ENCODE measurements at places on chromosomes 7 and 10.

DNA sequence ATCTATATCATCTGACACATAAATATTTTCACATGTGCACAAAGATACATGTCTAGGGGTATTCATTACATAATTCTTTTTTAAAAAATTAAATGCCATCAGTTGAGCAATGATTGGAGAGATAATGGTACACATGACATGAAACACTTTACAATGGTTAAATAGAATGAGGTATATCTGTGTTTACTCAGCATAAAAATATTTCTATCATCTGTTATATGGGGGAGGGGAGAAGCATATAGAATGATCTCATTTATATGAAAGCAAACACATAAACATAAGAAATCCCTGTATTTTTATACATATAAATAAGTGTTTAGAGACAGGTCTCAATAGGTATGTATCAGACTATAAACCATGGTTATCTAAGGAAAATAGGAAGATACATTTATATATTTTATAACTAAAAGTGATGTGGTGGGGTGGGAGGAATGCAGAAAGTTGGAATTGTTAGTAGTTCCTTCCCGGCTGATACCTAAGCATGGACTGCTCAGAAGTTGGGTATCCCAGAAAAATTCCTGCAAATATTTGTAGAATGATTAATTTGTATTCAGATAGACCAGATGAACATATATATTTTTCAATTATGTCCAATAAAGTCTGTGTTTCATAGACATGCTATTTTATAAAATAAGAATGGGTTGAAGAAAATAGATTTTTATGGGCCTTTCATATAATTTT is 75.1 kb downstream of the SHOC2 start:
- no peak for DNase-seq

- DNase-seq: no peak
Measured at GRCh38 chr7:94313926-94314325, 80.8 kb upstream of the COL1A2 start.

- DNase-seq: no peak
Measured at GRCh38 chr7:137618748-137619147, 228.0 kb downstream of the DGKI start.

GRCh38 chr10:129416956-129417765 is 49.9 kb upstream of the MGMT start:
- DNase-seq: no peak

DNA sequence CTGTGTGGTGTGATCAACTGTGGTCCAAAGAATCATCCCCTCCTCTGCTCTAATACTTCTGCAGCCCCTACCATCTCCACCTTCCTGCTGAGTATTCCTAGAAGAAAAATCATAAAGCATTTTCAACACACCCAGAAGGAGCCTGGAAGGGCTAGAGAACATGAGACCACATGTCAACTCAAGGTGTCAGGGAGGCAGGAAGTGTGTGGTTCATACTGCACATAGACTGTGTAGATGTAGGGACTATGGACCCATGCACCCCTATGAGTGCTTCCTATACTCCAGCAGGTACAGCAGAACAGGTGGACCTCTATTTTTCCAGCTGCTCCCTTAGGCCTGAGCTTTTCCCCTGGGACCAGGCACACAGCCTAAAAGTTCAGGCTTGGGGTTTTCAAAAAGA is 2.6 kb upstream of the ZNF746 start:
- no peak for DNase-seq

DNA sequence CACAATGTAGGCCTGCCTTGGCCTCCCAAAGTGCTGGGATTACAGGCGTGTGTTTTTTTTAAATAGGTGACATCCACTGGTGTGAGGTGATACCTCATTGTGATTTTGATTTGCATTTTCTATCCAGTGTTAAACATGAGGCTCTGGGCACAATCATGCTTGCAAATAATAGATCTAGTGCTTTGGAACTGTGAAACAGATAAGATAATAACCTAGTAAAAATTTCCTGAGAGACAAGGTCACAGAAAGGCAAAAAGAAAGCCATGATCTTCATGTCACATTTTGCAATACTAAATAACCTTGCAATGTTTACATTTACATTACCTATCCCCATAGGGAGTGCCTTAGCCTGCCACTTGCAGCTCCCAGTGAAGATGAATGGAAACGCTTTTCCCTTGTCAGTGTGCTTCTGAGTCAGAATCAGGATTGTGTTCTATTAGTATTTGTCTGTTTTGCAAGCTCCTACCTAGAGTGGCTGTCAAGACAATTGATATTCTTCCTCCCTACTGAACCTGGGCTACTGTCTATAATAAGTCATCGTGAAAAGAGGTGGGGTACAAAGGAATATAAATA is 256.5 kb downstream of the PHTF2 start:
- no peak for DNase-seq

DNA sequence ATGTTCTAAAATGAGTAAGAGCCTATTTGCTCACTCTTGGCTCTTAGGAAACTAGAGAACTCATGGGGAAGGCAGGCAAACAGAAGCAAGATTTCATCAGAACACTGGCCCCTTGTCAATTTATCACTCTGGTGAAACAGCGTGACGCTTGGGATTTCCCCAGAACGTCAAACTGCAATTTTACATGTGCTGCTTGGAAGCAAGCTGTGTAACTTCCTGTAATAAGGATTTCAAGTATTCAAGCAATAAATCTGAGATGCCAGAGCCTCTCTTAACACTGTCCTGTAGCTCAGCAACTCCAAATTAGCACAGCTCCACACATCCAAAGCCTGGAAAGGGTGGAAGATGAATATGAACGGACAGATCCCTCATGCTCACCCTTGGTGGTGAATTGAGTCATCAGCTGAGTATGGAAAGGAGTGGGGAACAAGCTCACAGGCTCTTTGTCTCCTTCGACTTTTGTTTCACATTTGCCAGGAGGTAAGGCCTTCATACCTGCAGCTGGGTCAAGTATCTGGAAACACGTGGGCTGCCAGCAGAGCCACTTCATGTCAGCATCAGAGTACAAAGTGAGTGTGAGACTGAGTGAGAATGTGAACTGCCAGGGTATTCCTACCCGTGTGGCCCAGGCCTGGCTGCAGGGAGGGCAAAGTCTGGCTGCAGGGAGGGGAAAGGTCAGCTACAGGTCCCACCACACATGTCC is 140.4 kb upstream of the NAMPT start:
- DNase-seq: peak; percentile 22

DNA sequence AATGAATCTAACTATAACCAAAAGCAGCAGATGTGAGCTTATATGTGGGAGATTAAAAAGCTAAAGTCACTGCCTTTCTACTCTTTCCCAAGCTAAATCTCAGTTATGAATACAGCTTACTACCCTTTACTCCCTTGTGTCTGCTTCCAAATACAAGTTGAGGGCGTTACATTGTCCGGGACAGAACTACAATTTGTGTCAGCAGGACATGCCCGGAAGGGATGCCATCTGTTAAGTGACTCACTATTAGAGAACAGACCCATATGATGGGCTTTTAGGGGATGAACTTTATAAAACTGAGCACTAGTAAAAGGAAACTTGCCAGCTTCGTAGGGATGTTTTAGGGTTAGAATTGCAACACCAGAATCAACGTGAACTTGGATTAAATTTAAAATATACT is 299.7 kb upstream of the CSTF2T start:
- no peak for DNase-seq

DNA sequence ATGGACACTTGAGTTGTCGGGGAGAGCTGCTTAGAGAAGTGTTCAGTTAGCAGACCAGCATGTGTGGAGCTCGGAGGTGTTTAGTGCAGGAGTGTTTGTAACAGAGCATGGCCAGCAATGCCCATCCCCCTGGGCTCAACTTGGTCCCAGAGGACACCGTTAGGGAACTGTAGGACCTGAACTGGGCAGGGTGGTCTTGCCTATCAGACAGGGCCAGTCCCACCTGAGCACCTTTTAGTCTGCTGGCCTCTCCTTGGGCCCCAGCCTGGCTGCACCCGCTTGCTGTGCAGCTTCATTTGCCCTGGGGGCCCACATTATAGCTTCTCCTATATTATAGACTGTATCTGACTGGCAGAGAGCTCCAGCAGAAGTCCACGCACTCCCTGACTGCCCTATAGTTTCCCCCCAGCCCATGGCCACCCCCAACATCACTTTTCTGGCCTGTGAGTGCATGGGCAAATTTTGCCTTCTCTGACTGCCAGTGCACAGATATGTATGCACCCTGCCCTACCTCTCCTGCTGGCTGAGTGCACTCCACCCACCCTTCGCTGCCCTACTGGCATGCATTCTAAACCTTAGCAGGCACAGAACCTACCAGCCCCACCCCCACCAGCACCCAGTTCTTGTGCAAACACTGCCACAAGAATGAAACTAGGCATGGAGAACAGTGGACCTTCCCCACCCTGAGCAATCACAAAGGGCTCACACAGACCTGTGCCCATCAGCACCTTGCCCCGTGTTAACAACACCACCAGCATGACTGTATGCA is 1030.6 kb upstream of the GHITM start:
- DNase-seq: no peak
